Activated CD4-positive, alpha-beta T cell treated with anti-CD3 and anti-CD28 coated beads, Interleukin-2, amount 10 ng/mL, durations not matched to agents 24 days and 14 days (primary cell): ENCODE measurements at places on chromosomes 7 and 10. TPM values are rescaled to one million over a fixed set of nuclear protein-coding genes. Genes with fewer than 3 reads are reported as not detected.
A peak's percentile ranks its signal among the peaks of the same experiment; 100 is the strongest.

- DNase-seq = no peak
Observed at GRCh38 chr7:129858490-129858889, 94.3 kb downstream of the UBE2H start.

AFAP1L2 gene
- total RNA-seq = 3.6 and 3.9 TPM in 2 replicates

DNA sequence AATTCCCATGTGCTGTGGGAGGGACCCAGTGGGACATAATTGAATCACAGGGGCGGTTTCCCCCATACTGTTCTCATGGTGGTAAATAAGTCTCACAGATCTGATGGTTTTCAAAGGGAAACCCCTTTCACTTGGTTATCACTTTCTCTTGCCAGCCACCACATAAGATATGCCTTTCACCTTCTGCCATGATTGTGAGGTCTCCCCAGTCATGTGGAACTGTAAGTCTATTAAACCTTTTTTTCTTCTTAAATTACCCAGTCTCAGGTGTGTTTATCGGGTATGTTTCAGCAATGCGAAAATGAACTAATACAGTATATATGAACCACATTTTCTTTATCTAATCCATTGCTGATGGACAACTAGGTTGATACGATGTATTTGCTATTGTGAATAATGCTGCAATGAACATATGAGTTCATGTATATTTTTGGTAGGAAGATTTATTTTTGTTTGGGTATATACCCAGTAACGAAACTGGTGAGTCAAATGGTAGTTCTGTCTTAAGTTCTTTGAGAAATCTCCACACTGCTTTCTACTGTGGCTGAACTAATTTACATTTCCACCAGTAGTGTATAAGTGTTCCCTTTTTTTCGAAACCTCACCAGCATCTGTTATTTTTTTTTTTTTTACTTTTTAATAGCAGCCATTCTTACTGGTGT lies 70.0 kb upstream of the HGF start:
- DNase-seq = no peak

DNA sequence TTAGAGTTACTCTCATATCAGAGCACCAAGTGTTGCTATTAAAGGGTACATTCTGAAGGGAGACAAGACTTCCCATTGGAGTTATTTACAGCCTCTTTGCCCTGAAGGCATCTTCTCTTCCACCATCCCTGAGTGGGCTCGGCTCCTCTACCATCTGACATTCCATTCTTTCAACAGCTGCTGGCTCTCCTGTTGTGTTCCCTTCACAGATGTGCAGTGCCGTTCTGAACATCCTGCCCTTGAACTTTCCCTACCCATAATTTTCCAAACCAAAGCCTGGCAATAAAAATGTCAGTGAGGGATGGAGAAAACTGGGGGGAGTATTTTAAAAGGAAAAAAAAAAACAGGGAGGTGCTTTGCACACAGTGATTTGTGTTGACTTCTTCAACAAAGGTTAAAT lies 392.9 kb downstream of the KCNMA1 start:
- DNase-seq = no peak

GRCh38 chr7:41698114-41698513 lies 4.8 kb downstream of the INHBA start:
- DNase-seq = no peak

DNA sequence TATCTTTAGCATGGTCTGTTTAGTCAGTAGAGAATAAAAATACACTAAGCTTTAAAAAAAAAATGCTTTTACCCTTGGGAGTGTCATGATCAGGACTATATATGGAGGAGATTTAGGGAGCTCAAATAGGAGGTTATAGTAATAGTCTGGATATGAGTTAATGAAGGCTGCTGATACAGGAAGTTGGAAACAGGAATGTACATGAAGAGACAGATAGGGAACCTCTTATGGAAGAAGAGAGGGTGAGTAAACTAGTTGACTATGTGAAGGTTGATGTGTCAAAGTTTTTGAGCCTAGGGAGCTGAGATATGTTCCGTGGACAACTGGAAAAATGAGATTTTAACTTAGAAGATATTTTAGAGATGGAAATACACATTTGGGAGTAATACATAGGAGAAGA lies 472.0 kb upstream of the FZD8 start:
- DNase-seq = no peak

- peak; percentile 69 for DNase-seq
Observed at GRCh38 chr7:75617634-75618234, 121.0 kb downstream of the HIP1 start.

TEX36 gene
- not detected in 2 replicates for total RNA-seq

DNA sequence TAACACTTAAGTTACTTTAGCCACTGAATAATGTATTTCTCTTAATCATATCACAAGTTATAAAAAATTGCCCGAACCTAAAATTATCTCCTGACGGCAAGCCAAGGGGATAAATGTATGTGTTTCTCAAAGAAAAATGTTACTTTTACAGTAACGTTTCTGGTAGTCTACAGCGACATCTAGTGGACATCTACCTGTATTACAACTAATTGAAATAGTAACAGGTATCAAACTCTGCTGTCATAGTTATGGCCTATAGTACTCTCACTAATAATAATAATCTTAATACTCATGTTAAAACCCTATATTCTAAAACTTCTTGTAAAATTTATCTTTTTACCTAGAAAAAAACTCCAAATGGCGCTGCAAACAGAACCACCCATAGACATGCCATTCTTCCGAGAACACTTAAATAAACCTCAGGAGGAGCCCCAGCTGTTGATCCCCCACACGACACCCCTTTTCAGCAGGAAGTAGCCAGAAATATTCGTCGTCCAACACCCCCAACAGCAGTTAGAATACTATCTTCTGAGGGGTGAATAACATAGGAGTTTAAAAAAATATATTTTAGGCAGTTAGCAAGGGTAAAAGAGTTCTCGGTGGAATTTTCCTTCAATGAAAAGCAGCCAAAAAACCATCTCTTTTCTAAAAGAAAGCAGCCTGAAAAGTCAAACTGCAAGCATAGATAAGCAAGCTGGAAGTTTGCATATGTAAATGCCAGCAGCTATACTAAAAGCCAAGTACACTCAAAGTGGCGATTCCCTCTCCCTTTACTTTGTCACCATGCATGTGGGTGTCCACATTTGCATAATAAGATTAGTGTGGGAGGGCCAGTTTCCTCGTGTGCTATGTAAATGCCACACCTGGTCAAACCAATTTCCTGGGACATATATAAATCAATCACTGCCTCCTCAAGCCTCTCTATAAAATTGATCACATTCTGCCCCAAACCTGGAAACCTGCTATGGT lies 40.5 kb upstream of the ZNF107 start:
- DNase-seq = no peak

DNA sequence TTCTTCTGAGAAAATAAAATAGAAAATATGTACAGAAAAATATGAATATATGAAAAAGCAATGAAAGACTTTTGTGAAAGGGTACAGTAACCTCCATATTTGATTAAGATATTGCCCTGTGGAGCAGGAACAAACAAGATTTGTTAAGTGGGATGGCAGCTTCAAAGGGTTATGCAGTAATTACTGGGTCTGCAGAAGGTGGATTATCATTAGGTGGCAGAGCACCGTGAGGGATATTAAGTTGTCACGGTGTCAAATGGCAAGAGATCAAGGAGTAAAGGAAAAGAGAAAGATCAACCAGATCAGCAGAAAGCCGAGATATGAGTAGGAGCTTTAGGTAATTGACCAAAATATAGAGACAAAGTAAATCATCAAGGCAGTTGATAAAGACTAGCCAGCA lies 44.1 kb downstream of the DGKB start:
- DNase-seq = no peak

CNTNAP2 gene
- not detected in 2 replicates for total RNA-seq

TBX20 gene
- 0.09 and 0.24 TPM in 2 replicates for total RNA-seq

- DNase-seq = no peak
Observed at GRCh38 chr10:35854661-35855060, 212.6 kb upstream of the FZD8 start.

DNA sequence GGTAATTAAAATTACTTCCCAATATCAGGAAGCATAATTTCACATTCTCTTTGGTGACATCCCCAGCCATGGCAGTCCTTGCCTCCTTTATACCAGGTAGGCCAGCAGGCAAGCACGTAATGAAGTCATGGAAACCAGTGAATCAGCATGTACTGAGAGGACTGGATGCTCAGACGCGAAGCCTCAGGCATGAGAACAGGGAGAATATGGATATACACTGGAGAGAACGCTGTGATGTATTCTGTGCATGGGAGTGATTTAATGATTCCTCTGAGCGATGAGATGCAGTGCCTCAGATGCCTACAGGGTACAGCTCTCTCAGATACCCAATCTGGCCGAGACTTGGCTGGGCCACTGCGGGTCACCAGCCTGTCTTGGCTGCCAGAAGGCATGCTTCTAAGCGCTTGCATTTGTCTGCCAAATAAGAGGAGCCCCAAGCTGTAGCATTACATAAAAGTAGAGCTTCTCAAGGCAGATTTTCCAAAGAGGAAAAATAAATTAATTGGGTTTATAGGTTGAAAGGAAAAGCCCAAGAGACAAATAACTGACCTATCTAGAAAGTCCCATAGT lies 238.1 kb downstream of the RELN start:
- DNase-seq = no peak

SYT15 gene
- total RNA-seq = 1.3 and 1.8 TPM in 2 replicates

CALCR gene
- not detected in 2 replicates for total RNA-seq

GRCh38 chr7:115851291-115851690 lies 179.3 kb downstream of the TFEC start:
- DNase-seq = no peak

BTBD16 gene
- total RNA-seq = not detected in 2 replicates

EBLN1 gene
- total RNA-seq = not detected in 2 replicates

DNA sequence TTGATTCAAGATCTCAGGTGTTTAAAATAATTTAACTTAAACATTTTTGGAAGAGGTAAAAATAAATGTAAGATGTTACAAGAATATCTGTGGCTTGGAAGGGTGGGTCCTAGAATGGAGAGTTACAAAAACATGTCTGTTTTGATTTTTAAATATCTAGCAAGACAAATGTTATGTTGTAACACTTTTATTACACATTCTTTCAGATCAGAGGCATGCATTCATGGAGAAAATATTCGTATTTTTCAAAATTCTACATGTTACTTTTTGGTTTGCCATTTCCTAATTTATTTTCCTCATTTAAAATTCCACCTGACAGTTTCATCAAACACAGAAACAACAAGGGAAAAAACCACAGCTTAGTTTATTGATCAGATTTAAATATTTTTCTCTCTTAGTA lies 10.0 kb downstream of the WBP1L start:
- DNase-seq = no peak

DNA sequence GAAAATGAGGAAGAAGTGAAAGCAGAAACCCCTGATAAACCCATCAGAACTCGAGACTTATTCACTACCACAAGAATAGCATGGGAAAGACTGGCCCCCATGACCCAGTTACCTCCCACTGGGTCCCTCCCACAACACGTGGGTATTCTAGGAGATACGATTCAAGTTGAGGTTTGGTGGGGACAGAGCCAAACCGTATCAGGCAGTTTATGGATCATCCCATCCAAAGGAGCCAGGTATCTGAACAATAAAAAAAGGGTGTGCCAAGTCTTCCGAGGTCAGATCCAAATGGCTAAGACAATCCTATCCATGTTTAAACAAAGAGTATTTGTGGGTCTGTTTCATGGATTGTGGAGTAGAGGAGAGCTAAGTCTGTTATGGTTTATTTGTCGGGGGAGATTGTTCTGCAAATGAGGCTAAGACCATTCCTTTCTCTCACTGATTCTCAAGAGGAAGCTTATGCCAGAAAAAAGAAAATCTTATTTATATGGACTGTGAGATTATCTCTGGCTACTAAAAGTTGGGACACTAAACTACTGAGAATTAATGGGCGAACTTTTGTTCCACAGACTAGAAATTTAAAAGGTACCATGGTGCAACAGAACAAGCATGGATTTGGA lies 203.7 kb downstream of the IPMK start:
- no peak for DNase-seq

CYP2W1 gene
- total RNA-seq = not detected in 2 replicates

- DNase-seq = no peak
Observed at GRCh38 chr7:40165216-40165615, 30.4 kb downstream of the SUGCT start.

DNA sequence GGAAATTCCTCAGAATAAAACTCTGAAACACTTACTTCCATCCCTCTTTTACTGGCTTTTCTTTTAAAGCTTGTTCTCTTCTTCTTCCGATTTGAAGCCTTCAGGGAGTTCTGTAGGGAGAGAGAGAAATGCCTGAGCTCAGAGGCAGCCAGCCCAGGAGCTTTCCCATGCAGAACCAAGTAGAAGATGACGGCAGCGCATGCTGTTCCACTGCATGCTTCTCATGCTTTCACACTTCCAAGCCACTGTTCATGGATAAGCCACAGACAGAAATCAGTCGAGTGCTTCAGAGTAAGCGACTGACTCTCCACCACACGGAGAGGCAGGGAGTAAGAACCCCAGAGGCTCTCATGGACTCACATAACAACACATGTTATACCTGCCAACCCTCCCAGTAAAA lies 237.3 kb downstream of the DGKI start:
- DNase-seq = no peak

DNA sequence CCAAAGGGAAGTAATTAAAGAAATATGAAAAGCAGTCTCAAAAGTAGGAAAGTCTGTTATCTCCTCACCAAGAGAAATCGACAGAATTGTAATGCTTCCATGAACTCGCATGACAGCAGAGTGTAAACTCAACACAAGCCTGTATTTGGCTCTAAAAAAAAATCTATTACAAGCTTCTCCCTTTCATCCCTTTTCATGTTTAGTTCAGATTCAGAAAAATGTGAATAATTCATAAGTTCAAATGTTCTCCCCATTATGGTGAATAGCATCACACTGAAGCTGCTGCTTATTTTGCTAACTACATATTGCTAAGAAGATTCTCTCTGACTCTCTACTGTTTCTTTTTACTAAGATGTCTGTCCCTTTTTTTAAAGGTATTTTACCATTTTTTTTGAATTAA lies 910.3 kb upstream of the MBL2 start:
- no peak for DNase-seq

DNA sequence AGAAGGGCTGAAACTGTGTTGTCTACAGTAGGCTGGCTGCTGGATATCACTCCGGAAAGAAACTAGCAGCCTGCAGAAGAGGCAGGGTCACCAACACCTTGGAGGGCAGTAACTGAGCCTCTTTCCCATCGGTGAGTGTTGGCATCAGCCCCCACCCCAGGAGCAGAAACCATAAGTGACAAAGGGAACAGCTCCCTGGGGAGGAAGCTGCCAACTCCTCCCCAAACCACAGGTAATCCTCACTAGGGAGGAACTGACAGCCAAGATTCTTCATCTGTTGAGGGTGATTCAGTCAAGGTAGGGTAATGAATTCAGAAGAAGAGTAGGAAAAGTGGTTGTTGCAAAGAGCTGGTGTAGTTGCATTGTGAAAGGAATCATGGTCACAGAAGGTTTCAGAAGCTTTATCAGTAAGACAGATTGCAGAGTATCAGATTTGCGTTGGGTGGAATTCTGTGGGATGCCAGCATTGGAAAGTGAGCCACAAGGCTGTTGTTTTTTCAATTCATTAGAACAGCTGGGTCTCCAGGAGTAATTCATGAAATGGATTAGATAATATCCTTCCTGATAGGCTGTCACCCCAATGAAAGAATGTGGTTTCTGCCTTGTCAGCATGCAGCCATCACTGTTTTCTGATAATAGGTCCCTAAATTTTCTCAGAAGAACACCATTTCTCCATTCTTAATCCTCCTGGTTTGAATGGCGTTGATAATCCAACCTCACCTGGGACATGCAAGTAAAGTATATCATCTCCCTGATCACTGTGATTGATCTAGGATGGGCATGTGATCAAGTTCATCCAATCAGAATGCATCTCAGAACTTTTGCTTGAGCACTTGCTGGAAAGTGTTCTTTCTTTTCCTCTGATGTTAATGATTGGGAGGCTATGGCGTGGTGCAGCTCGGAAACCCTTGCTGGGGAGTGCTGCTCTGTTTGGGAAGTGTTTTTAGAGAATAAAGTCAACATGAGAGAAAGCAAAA lies 75.0 kb upstream of the CTBP2 start:
- no peak for DNase-seq

NME8 gene
- not detected in 2 replicates for total RNA-seq

GRCh38 chr7:132417103-132417906 lies 159.0 kb downstream of the PLXNA4 start:
- no peak for DNase-seq
